Activated CD4-positive, alpha-beta memory T cell treated with anti-CD3 and anti-CD28 coated beads for 36 hours (primary cell): ENCODE measurements at places on chromosomes 2 and 18. TPM values are rescaled to one million over a fixed set of nuclear protein-coding genes. Genes with fewer than 3 reads are reported as not detected.

Gene IL1RN
- total RNA-seq, result 9.8 TPM

Gene SP110
- 94.1 TPM for total RNA-seq

Gene REG1A
- total RNA-seq, result not detected

Gene COLEC11
- total RNA-seq, result not detected

Gene IFIH1
- 33.3 TPM for total RNA-seq
